ENCODE measurements at places on chromosomes 2 and 18.

DNA sequence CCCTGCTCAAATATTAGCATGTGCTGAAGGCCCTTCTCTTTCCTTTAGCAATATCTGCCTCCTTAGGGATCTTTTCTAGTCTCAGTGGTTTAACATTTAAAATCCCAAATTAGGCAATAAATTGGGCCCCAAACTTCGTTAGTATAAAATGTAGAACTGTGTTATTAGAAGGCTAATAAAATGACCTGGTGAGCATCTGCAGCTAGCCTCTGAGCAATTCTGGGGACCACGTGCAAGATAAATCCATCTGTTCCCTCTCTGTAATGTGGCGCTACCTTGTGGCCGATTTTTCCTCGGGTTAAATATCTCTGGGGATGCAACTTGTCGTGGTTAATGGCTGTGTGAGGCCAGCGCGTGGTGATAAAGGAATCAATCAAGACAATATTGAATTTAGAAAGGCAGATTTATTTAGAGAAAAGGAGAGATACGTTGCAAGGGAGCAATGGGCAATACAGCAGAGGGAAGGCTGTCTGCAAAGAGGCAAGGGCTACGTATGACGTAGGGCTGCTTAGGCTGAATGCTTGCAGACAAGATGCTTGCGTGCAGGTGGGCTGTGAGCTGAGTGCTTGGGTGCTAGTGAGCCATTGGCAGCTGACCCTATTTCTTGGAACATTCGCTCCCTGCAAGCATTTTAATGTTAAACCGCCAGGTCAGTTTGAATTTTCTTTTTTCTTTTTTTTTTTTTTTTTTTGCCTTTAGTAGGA, 18.5 kb upstream of the IL36G start:
- no peak for DNase-seq

GRCh38 chr18:56907771-56908170, 239.1 kb upstream of the BOD1L2 start:
- no peak for DNase-seq

DNA sequence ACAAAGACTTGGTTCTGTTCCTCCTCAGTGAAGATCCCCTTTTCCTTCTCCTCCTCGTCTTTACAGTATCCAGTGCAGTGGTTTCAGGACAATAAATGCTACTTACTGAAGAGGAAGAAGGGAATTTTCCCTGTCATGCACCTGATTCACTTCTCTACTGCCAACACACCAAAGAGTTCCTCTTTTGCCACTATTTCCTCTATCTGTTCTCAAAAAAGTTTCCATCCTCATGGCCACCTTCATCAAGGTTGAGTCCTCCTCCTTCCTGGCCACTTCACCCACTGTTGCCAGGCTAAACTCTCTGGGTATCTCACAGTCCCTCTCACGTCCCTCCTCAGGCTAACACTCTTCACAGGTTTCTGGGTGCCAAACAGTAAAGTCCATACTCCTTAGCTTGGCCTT, 41.7 kb downstream of the PLEKHM3 start:
- no peak for DNase-seq

DNA sequence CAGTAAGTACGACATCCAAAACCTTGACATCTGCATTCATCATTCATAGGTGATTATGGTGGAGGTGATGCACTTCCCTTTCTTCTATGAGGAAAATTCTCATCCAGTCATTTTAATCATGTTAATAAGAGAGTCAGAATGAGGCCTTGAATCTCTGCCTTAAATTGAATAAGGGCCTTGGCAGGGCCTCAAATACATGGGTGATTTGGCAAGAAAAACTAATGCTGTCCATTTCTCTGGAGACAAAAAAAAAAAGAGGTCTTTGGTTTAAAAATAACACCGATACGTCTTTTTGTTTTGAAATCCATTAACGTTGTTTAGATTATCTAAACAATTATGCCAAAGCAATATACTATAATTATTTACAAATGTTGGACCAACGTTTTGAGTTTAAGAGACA, 8.1 kb downstream of the COLEC12 start:
- no peak for DNase-seq

- DNase-seq: no peak
Measured at GRCh38 chr2:128375454-128375853, 56.8 kb upstream of the HS6ST1 start.

DNA sequence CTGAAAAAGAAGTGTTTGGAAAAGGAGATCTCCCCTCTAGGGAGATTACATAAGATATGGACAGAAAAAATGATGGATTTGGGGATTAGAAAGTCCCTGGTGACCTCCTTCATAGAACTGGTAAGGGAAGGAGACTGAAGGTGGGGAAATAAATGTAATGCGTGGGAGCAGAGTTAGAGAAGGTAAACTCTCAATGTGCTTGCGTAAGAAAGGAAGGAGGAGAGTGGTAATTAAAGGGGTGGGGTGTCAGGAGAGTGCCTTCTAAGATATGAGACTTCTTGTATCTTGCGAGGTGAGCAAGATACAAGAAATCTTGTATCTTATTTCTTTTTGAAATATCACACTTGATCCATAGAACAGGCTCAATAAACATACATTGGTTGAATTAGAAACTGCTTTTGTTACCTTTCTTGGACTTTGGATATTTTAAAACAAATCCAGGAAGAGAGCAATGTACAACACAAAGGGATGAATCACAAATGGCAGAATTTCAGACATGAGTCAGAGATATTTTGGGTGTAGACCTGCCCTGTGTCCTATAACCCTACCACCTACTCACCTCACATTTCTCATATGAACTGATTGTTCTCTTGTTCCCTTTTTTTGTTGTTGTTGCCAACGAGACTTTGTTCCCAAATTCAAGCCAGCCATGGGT, 342.4 kb downstream of the INSIG2 start:
- peak; percentile 25 for DNase-seq

GRCh38 chr2:195514365-195514764, 142.7 kb upstream of the SLC39A10 start:
- DNase-seq: no peak

- no peak for DNase-seq
Measured at GRCh38 chr2:218419630-218420216, 800 bp downstream of the VIL1 start.

- no peak for DNase-seq
Measured at GRCh38 chr2:96926236-96926635, 56.4 kb upstream of the SEMA4C start.

- DNase-seq: no peak
Measured at GRCh38 chr2:234100686-234101085, 50.2 kb downstream of the SPP2 start.

GRCh38 chr2:84646514-84646913, 130.2 kb downstream of the DNAH6 start:
- DNase-seq: no peak

DNA sequence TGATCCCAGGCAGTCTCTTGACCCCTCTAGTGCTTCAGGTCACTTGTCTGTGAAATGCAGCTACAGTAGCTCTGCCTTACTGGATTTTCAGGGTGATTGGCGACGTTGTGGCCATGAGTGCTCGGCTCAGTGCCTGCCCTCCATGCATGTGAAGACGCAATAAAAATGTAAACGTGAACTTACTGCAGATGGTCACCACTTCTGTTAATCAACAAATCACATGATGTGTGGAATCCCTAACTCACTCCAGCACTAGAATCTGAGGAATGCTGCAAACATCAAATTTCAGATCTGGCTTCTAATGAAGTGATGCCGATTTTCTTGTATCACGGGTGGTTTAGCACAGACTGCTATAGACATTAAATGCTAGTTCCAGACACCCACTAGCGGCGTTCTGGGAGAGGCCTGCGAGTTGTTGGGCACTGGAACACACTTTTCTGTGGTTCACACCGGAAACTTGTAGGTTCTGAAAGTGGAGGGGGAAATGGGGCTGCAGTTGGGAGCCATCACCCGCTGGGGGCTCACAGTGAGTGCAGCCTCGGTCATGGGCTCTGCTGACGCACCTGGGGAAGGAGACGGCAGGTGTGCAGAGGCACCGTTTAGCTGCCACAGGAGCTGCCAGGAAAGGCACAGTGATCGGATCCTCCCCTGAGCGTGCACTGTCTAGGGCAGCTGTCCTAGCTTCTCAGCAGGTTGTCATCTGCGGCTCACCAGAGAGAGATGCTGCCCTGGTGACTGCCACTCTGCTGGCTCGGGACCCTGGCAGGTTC, 6.5 kb downstream of the CNDP1 start:
- no peak for DNase-seq

DNA sequence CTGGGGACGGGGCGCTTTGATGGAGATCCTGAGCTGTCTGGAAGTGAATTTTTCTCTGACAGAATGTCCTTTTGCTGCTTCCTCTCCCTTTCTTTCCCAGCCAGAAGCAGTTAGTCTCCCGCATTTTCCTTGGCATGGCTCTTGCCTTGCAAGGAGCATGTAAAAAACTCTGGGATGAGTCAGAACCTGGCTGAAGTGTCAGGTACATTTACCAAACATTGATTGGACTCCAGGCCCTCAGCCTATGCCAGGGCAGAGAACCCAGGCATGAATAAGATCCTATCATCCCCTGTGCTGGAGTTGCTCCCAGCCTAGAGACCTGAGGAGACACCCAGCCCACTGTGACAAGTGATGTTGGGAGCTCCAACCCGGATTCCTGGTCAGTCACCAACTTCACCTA, 21.6 kb downstream of the STON1 start:
- no peak for DNase-seq

- DNase-seq: no peak
Measured at GRCh38 chr2:215949991-215950404, 63.4 kb downstream of the MREG start.

- DNase-seq: no peak
Measured at GRCh38 chr2:18787726-18788125, 198.4 kb upstream of the NT5C1B start.

DNA sequence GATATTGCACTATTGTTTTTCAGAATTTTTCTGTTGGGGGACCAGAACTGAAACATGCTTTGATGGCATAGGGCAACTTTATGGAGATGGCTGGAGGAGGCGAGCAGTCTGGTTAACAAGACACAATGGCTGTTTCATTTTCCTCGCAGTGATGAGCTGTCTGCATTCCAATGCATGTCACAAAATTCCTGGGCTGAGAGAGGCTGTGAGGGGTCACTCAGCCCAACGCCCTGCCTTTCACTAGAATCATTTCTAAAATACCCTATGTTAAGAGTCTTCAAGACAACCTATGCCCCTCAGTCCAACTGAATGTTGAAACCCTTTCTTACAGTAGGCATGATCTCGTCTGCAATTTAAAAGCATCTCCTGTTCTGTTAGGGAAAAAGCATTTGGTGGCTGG, 1090.0 kb downstream of the BCL11A start:
- no peak for DNase-seq

GRCh38 chr2:232382331-232383225, 4.0 kb downstream of the ALPP start:
- no peak for DNase-seq

DNA sequence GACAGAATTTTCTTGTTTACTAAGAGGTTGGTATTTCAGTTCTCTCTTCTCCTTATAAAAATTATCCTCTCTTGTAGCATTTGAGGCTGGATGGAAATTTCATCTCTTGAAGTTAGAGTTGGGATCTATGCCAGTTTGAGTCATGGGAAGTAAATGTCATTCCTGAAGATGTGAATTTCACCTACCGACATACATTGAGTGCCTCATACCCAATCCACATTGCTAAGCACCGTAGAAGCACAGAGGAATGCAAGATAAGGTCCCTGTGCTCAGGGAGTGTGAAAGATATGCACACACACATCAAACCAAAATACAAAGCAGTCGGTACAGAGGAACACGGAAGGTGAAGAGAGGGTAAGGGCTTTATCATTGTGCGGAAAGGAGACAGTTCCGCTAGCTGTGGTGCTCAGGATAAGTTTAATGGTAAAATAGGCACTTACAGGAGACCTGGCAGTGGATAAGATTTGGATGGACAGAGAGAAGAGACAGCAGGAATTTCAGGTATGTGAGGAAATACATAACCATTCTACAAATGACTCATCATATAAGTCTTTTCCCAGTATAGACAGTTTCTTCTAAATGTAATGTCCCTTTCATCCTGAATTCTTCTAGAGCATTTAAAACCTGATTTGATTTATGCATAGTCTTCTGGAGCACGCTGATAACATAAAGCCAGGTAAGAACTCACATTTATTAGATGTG, 205.3 kb upstream of the ST6GAL2 start:
- DNase-seq: peak; percentile 46

GRCh38 chr2:234949762-234950434, 1.9 kb upstream of the SH3BP4 start:
- DNase-seq: peak; percentile 96

GRCh38 chr18:61575419-61575818, 242.2 kb downstream of the CDH20 start:
- DNase-seq: no peak

DNA sequence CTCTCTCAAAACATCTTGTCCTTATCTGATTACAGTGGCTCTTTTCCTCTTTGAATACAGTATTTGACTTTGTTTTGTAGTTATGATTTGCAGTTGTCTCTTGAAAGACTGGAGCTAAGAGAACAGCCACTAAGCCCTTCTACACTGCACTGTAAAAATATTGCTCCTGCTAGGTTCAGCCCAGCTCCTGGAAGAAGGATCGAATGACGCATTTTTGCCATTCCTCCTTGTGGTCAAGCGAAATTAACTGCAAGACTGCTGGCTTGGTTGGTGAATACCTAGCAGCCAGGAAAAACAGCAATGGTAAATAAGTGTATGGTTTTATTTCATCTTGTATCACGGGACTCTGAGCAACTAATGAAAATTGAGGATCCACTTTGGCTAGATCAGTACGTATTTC, 407.8 kb upstream of the CDH2 start:
- DNase-seq: peak; percentile 18

- no peak for DNase-seq
Measured at GRCh38 chr18:78571831-78572347, 407.7 kb upstream of the SALL3 start.

- DNase-seq: peak; percentile 23
Measured at GRCh38 chr18:53457068-53457467, 767.4 kb downstream of the MBD2 start.

- DNase-seq: no peak
Measured at GRCh38 chr2:156797832-156798231, 361.7 kb downstream of the GPD2 start.

DNA sequence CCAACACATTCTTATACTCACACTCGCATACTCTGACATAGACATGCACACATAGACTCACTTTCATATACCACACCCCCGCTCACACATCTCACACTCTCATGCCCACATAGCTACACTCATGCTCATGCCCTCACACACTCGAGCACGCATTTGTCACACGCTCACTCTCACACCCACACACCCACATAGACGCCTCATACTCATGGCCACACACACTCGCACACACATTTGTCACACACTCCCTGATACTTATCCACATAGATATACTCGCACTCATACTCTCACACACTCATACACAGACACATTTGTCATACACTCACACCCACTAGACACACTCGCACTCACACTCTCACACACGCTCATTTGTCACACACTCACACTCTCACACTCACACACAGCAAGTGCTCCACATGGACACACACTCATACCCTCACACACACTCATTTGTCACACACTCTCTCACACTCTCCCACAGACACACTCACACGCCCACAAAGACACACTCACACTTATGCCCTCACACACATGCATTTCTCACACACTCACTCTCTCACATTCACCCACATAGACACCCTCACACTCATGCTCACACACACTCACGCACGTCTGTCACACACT, 50.9 kb downstream of the TNP1 start:
- no peak for DNase-seq

All from fibroblast of skin of left biceps (primary cell).